Thymus (tissue), 14 donors: ENCODE measurements at places on chromosomes 5 and 9. TPM values are rescaled to one million over a fixed set of nuclear protein-coding genes. Genes with fewer than 3 reads are reported as not detected.
A peak's percentile ranks its signal among the peaks of the same experiment; 100 is the strongest.

- DNase-seq: no peak
Observed at GRCh38 chr5:74303578-74303977, 336.9 kb downstream of the ENC1 start.

DNA sequence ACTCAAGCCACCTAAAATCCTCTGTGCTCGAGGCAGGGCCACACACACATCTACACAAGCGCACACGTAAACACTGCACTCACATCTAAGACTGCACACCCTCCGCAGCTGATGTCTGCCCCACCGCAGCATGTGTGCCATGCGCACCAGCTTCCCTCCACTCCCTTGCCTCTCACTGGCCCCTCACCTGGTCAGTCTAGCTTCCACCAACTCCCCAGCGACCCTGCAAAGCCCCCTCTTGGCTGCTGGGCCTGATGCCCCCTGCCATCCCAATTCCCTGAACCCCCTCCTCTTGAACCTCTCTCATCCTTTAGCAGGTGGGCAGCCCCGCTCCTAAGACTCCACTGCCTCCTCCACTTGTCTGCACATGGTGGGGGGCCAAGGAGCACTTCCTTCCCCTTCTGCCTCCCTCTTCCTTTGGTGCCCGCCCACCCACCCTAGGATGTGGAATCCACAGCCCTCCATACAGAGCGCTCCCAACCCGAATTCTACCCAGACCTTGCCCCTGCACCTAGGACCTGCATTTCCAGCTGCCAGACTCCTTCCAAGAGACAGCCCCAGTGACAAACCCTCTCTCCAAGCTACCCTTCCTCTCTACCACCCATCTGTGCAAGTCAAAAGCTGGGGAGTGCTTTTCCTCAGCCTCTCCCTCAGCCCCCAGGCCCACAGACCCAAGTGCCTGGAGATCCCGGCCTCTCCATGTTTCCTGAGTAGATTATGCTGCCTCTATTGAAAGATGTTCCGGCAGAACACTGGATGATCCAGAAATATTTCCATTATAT is 23.9 kb downstream of the ADAMTS2 start:
- no peak for DNase-seq

GRCh38 chr9:976943-977837 is 735 bp downstream of the DMRT3 start:
- no peak for DNase-seq

DNA sequence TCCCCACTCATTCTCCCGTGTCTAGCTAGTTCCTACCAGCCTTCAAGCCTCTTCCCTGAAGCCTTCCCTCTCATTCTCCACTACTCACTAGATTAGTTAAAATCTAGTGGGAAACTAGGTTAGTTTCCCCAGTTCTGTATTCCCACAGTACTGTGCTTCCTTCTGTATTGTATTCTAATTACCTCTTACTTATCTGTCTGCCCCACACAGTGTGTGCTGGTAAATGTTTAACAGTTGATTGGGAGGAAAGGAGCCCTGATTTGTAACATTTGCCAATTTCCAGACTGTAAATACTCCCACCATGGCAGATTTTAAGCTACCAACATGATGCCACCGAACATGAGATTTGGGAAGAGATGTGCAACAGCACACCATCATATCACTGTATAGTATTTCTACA is 8.3 kb downstream of the KLHL3 start:
- DNase-seq: no peak

DNA sequence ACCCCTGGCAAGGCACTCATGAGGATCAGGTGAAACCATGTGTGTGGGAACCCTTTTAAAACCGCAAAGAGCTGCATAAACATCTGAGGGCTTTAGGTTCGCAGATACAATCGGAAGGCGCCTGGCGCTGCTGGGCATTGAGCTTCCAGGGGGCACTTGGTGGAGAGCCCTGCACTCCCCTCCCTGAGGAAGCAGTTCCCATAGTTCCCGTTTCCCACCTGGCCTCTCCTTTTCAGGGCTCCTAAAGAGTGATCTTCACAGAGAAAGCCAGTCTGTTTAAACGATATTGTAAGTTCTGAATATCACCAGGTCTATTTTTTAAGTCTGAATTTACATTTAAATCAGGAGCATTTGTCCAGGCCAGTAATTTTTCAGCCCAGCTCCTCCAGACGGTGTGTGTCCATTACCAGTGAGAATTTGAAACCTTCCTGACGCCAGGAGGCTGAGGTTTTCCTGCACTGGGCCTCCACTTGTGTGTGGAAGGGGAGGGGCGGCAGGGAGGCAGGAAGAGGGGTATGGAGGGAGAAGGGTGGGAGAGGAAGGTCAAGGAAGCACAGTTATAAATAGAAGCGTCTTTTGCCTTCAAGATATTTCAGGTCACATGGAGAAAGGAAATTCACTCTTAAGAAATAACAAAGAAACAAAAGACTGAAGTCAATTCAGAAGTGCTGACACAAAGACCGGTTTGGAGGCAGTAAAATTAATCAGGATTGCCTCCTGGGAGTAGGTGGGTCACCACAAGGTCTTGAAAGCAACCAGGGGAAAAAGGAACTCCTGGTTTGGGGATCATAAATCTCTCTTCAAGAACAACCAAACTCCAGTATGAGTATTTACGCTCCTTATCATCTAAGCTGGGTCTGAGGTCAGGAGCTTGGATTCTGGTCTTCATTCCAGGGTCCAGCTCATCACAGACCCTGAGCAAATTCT is 14.3 kb upstream of the MGAT1 start:
- no peak for DNase-seq

DNA sequence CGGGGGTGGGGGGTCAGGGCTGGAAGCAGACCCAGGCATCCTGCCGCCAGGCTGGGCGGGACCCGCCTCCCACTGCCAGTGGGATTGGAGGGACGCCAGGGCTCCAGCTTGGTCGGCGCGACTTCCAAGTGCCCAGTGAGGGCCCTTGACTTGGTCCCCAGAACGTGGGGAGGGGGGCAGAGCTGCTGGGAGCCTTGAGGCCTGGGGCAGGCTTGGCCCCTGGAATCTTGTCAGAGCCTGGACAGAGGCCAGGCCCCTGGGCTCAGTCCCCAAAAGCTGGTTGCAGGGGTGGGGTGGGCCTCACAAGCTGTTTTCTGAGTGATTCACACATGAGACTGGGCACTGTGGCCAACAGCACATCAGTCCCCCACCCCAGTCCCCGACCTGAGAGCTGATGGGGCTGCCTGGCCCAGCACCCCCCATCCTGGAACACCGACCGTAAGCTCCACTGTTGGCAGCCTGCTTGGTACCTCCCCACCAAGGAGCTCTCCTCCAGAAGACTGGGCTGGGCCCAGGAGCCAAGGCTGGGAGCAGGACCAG is 526 bp downstream of the CLIC3 start:
- no peak for DNase-seq

DNA sequence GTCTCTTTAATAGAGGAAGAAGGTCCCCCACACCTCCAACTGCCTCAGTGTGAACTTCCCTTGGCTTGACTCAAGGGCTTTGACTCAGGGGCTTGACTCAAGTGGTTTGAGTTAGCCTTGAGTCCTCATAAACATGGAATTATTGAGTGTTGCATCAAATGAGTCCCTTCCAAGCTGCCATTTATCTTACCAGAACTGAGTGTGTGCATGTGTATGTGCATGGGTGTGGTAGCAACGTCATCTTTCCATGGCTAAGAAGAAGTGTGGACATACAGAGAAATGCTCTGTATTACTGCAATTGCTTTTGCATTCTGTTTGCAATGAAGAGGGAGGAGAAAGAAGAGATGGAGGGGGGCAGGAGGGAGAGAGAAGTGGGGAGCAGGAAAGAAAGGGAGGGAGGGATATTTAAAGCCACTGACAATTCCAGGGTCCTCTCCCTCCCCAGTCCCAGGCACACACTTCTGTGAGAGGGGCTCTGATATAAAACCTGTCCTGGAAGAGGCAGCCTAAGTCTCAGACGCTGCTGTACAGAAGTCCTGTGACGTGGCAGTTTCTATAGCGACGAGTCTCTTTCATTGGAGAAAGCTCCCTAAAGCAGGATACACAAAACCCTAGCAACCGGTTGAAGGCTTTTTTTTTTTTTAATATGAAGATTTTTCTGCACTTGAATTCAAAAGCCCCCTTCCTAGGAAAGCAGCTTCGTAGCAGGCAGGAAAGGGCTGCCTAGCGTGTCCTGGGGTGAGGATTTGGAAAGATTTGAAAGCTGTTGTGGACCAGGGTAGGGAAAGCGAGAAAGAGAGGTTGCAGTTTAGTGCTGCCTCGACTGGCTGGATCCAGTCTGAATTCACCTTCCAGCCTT is 93.3 kb upstream of the MAP1B start:
- DNase-seq: no peak

GRCh38 chr5:53350991-53351770 is 129.2 kb upstream of the FST start:
- no peak for DNase-seq

DNA sequence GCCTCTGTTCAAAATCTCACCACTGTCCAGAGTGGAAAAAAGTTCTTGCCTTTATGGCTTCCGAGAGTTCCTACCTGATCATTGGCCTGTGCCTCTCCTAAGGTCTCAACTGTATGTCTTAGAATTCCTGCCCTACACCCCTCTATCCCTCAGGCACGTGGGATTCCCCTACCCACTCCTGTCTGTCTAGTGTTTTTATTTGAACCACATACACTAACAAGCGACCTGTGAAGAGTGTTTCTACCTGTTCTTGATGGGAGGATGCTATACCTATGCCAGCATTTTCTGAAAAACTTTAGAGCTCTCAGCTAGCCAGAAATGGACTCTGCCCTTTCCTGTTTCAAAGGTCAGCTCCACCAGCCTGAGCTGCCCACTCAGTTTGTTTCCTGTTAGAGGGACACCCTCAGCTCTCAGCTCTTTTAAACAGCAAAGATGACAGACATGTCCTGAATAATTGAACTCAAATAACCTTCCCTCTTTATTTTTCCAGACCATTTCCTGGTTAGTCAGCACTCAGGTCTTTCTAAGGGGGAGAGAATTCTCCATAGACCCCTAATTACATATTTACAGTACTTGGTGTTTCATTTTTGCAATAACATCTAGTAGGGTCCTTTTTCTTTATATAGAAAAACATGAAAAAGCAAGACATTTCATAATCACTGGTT is 214.8 kb downstream of the AOPEP start:
- DNase-seq: no peak

GRCh38 chr5:148569948-148570347 is 84.4 kb downstream of the HTR4 start:
- DNase-seq: no peak

DNA sequence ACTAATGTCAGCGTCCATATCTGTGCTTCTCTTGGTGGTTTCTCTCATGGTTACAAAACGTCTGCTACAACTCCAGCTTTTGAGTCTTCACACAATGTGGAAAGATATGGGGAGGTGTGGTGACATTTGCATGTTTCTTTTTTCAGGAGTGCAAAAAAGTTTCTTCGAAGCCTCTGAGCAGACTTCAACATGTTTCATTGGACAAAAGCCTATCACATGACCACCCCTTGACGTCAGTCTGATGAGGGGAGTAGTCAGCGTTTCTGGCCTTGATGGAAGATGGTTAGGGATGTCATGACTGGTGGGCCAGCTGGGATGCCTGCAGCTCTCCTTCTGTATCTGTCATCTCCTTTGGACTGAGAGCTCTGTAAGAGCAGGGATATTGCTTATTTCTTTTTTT is 61.4 kb downstream of the PTPDC1 start:
- DNase-seq: no peak

GRCh38 chr9:130347036-130347435 is 81.5 kb downstream of the HMCN2 start:
- DNase-seq: no peak

GRCh38 chr9:38683336-38683735 is 36.6 kb downstream of the FAM240B start:
- DNase-seq: no peak

DNA sequence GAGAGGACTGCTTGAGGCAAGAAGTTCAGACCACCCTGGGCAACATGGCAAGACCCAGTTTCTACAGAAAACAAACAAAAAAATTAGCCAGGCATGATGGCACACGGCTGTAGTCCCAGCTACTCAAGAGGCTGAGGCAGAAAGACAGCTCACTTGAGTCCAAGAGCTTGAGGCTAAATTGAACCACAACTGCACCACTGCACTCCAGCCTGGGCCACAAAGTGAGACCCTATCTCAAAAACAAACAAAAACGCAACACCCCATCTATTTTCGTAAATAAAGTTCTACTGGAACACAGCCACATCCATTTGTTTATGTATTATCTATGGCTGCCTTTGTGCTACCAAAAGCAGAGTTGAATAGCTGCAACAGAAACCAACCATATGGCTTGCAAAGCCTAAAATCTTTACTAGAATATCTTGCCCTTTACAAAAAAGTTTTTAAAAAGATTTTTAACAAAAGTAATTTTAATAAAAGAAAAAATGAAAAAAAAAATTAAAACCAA is 67.5 kb downstream of the SETX start:
- no peak for DNase-seq

GRCh38 chr9:129889941-129890717 is 54.9 kb downstream of the USP20 start:
- peak; percentile 74 for DNase-seq

DNA sequence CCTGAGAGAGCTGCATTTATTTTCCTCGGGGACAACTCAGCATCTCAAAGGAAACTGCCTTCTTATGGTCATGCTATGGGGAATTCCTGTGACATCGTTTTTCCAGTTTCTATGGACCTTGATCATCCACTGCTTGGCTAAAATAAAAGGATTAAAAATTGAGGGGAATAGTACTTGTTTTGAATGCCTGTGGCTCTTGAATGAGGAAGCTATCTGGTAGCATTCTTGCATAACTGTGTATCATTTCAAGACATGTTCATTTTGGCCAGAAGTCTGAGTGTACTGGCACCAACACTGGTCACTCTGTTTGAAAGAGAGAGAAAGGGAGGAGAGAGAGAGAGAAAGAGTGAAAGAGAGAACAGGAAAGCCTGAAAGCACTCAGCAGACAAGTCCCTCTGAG is 116.7 kb downstream of the DOCK2 start:
- no peak for DNase-seq

DNA sequence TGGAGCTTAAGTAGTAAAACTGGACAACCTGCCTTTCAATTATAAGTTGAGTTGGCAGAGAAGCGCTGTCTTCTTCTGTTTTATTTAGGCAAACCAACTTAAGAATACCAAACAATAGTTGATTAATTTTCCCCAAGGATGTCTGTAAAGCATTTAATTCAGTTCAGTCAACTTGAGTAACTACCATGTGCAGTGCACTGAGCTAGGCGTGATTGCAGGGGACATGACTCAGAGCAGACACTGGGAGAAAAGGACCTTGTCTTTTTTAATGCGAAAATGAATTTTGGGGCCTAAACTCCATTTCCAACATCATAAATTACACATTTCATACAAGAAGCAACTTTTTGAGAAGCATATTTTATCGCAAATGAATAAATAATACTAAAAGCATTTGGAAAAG is 66.3 kb downstream of the FBXL7 start:
- DNase-seq: no peak

Gene GABRA1
- 0.66 TPM for polyA plus RNA-seq

Gene KIF20A
- 3.7 TPM for polyA plus RNA-seq

Gene GMCL2
- under 0.01 TPM for polyA plus RNA-seq

Gene KIF12
- polyA plus RNA-seq: 1.8 TPM

Gene PCDHGA4
- 0.11 TPM for polyA plus RNA-seq

Gene CA9
- 0.50 TPM for polyA plus RNA-seq

Gene KLF4
- 28.1 TPM for polyA plus RNA-seq

Gene SH3GL2
- polyA plus RNA-seq: 1.8 TPM

Gene ZNF366
- polyA plus RNA-seq: 0.59 TPM

Gene F2RL2
- polyA plus RNA-seq: 0.91 TPM

Gene C1QTNF2
- 0.46 TPM for polyA plus RNA-seq

Gene FOXD4L4
- polyA plus RNA-seq: 0.09 TPM

Gene ADAMTS6
- polyA plus RNA-seq: 1.2 TPM

Gene LCN9
- polyA plus RNA-seq: not detected

Gene GNE
- 5.3 TPM for polyA plus RNA-seq
